ENCODE measurements at places on chromosomes 5 and 9. TPM values are rescaled to one million over a fixed set of nuclear protein-coding genes. Genes with fewer than 3 reads are reported as not detected.

The LMX1B gene
- 0.14 TPM for total RNA-seq

The MTMR12 gene
- total RNA-seq, result 41.3 TPM

The SLC6A19 gene
- total RNA-seq, result not detected

The KIF20A gene
- 0.69 TPM for total RNA-seq

The PSD2 gene
- not detected for total RNA-seq

The PAPPA gene
- total RNA-seq, result 2.9 TPM

DNA sequence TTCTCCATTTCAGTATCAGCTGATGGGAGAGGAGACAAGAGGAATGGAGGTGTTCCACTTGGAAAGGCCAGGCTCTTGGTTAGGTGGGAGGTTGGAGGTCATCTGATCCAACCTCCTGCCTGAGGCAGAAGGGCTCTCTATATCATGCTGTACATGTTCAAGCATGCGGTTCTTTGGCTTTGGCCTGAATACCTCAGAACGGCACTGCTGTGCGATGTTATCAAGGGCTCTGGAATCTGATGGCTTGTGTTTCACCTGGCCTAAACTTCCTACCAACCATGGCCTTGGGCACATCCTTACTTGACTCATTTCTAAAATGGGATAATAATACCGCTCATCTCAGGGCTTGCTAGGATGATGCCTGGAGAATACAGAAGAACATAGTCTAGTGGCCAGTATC, 90.1 kb upstream of the FAM169A start:
- no peaks in the 10 kb centered on the region for H3K27me3 ChIP-seq
- no peak overlapping the region for H3K27ac ChIP-seq
- DNase-seq, result no peak
- no peak overlapping the region for H3K4me3 ChIP-seq

GRCh38 chr5:23389291-23390101, 117.9 kb upstream of the PRDM9 start:
- no peaks in the 10 kb centered on the region for H3K36me3 ChIP-seq
- no peak overlapping the region for H3K4me3 ChIP-seq
- DNase-seq, result no peak
- no peaks in the 10 kb centered on the region for H3K27me3 ChIP-seq
- H3K27ac ChIP-seq, result no peak overlapping the region

GRCh38 chr9:126628969-126629674, 15.4 kb downstream of the LMX1B start:
- DNase-seq, result no peak
- H3K4me1 ChIP-seq, result peaks cover 10% of the 10 kb centered on the region
- H3K36me3 ChIP-seq, result no peaks in the 10 kb centered on the region
- no peak overlapping the region for H3K4me3 ChIP-seq
- no peak overlapping the region for H3K27ac ChIP-seq

DNA sequence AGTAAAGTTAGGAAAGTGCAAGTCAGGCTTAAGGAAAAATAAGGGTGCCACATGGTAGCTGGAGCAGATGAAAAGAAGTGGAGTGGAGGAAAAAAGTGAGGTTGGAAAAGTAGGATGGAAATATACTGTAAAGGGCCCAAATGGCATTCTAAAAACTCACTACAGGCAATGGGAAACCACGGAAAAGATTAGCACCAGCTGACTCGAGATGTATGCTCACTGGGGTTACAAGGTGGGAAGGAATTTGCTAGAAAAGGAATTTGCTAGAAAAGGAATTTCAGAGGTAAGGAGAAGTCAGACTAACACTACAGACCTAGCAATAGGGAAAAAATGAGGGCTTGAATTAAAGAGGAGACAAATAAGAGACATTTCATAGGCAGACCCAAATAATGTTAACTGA, 3.6 kb downstream of the PSMD5 start:
- no peaks in the 10 kb centered on the region for H3K27me3 ChIP-seq
- H3K4me1 ChIP-seq, result peaks cover 11% of the 10 kb centered on the region
- DNase-seq, result no peak
- peaks cover 15% of the 10 kb centered on the region for H3K36me3 ChIP-seq

- H3K4me1 ChIP-seq, result no peaks in the 10 kb centered on the region
- DNase-seq, result no peak
- H3K4me3 ChIP-seq, result no peak overlapping the region
- no peaks in the 10 kb centered on the region for H3K36me3 ChIP-seq
- no peak overlapping the region for H3K27ac ChIP-seq
Measured at GRCh38 chr5:66807743-66808142, 211.6 kb downstream of the MAST4 start.

- no peak for DNase-seq
- H3K36me3 ChIP-seq, result no peaks in the 10 kb centered on the region
- no peak overlapping the region for H3K4me3 ChIP-seq
- no peaks in the 10 kb centered on the region for H3K27me3 ChIP-seq
- H3K27ac ChIP-seq, result no peak overlapping the region
Measured at GRCh38 chr9:106482733-106483132, 380.2 kb upstream of the ZNF462 start.

DNA sequence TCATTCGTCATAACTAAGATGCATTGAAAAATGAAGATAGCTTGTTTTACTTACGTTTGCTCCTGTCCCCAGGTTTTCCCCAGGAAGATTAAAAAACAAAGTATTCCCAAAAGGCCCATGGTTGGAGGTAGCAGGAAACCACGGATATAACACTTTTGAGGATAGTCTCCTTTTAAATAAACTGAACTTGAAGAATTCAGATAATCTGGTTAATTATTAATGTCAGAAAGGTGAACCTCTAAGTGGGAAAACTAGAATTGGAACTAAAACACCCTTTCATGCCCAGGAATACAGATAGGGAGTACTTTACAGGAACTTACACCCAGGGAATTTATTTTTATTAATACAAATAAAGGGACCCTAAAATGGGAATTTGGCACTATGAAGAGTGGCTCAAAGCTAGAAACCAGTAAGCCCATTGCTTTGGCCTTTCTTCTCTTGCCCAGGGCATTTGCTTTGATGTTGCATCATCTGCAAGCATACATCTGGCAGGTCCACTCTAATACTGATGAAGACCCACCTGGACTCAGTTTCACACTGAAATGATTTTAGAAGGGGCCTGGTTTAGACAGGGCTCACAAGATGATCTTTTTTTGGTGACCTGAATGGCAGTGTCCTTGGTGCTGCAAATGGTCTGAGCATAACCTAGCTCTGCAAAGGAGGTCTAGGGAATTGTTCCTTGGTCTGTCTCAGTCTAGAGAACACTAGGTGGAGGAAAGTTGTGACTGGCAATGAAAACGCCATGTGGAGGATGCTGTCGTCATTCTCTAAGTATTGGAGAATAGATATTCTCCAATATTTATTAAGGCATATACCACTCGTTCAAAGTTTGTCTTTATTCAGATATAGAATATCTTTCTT, at the start of gene C5:
Gene C5 (minus strand): TSS at position 148 of the 861 bp plus-strand sequence. CDS start 29 bp downstream, at position 119.
- no peaks in the 10 kb centered on the region for H3K27me3 ChIP-seq
- no peaks in the 10 kb centered on the region for H3K36me3 ChIP-seq
- no peak within 1 kb of the TSS for H3K27ac ChIP-seq
- peak within 1 kb of the TSS; percentile 23 for H3K4me3 ChIP-seq

DNA sequence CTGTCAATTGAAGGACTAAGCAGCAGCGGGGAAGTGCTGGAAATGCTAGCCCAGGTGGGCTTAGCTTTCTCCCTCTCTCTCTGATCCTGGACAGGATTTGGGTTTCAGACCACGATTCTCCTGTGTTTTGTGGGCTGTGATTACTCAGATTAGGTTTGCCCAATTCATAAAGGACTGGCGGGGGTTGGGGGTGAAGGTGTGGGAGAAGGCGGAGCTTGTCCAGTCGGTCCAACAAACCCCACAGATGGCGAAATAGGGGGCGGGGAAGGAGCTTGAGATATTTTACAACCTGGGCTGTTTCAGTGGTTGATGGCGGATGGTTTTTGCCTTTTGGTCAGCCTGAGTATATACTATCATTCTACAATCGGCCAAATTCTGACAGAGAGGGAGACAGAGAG, 35.2 kb downstream of the PCDHAC2 start:
- H3K4me3 ChIP-seq, result peak overlapping the region; percentile 28
- H3K27me3 ChIP-seq, result no peaks in the 10 kb centered on the region
- peak; percentile 84 for DNase-seq
- no peaks in the 10 kb centered on the region for H3K4me1 ChIP-seq
- H3K36me3 ChIP-seq, result no peaks in the 10 kb centered on the region

- H3K4me3 ChIP-seq, result no peak overlapping the region
- no peaks in the 10 kb centered on the region for H3K36me3 ChIP-seq
- DNase-seq, result no peak
- H3K27me3 ChIP-seq, result no peaks in the 10 kb centered on the region
- no peak overlapping the region for H3K27ac ChIP-seq
Measured at GRCh38 chr5:126234563-126235195, 188.5 kb upstream of the GRAMD2B start.

- H3K4me3 ChIP-seq, result no peak overlapping the region
- H3K27ac ChIP-seq, result no peak overlapping the region
- no peaks in the 10 kb centered on the region for H3K27me3 ChIP-seq
- DNase-seq, result no peak
Measured at GRCh38 chr9:73007966-73008672, 55.3 kb upstream of the ALDH1A1 start.

DNA sequence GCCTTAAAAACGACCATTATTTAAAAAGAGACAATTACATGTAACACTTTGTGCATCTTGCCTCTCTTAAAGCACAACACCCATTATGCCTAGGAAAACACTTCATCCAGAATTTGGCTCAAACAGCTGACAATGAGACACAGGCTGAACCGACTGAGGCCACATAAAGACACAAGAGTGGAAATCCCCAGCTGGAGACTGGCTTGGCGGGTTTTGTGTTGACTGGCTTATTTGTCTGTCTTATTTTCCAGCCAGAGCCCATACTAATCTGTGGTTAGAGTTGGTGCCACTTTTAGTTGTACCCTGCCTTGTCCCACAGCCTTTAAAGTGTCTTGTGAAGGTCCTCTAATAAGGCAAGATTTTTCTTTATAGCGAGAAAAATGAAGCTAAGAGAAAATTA, 21.2 kb downstream of the TRIM14 start:
- H3K4me1 ChIP-seq, result peaks cover 14% of the 10 kb centered on the region
- H3K27me3 ChIP-seq, result no peaks in the 10 kb centered on the region
- no peak overlapping the region for H3K4me3 ChIP-seq
- no peak for DNase-seq

- no peak for DNase-seq
- H3K27ac ChIP-seq, result no peak overlapping the region
- H3K4me1 ChIP-seq, result no peaks in the 10 kb centered on the region
- no peaks in the 10 kb centered on the region for H3K27me3 ChIP-seq
- no peak overlapping the region for H3K4me3 ChIP-seq
Measured at GRCh38 chr5:119524485-119524884, 72.2 kb downstream of the HSD17B4 start.

DNA sequence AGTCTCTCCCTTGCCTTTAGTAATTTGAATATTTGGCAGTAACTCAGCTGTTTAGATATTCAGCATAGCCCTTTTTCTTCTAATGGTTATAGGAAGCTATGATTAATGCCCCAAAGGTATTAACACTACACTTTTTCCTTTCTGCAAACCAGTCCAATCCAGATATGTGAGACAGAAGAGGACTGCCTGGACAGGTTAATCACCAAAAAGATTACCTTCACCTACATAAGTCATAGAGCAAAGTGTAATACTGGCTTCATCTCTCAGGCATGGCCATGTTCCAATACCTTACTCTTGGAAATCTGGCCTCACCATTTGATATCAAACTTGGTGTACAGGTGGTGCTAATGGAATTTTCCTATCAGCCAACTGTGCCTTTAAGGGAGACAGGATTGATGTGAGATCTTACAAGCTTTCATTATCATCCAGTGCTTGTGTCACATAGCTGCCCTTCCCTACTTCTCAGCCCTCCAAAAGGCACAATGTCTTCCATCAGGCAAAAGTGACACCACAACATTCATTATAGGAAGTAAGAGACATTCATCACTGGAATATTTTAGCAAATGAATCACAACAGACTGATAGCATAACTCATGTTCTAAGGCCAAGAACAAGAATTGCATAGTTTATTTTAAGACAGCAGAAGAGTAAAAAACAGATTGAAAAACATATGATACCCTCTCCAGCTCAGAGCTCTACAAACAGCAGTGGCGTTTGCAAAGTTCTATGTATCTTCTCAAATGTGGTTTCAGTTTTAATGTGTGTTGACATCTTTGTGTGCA, 91.2 kb upstream of the PAM start:
- no peak for DNase-seq
- H3K36me3 ChIP-seq, result no peaks in the 10 kb centered on the region
- no peak overlapping the region for H3K27ac ChIP-seq

DNA sequence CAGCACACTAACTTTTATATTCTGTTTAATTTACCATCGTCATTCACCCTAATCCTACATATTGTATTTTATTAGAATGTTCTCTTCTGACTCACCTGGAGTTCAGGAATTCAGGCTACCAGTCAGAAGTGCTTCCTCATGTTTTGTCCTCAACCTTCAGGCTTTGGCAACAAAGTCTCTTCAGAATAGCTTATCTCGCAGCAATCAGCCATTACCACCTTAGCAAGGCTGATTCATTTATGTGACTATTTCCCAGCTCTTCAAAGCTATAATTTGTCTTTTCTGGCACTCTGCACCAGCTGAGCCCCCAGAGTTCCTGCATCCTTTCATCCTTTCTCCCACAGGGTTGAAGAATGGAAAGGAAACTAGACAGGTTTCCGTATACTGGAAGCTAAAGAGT, 365.5 kb upstream of the CDH18 start:
- no peaks in the 10 kb centered on the region for H3K36me3 ChIP-seq
- H3K4me1 ChIP-seq, result no peaks in the 10 kb centered on the region
- no peaks in the 10 kb centered on the region for H3K27me3 ChIP-seq
- H3K27ac ChIP-seq, result no peak overlapping the region
- H3K4me3 ChIP-seq, result no peak overlapping the region

DNA sequence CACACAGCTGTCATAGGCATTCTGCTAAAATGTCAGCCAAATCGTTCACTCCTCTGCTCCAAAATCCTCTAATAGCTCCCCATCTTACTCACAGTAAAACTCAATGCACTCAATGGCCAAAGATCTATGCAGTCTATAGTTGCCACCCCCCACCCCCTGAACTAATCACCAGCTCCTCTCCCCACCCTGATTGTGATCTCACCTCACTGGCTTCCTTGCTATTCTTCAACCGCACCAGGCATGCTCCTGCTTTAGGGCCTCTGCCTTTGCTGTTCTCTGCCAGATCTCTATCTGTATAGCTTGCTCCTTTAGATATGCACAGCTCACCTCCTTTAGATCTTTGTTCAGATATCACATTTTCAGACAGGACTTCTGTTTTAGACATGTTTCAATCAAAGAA, 33.2 kb upstream of the SNX2 start:
- no peaks in the 10 kb centered on the region for H3K27me3 ChIP-seq
- DNase-seq, result no peak
- no peaks in the 10 kb centered on the region for H3K4me1 ChIP-seq
- no peak overlapping the region for H3K4me3 ChIP-seq
- no peak overlapping the region for H3K27ac ChIP-seq
- no peaks in the 10 kb centered on the region for H3K36me3 ChIP-seq

DNA sequence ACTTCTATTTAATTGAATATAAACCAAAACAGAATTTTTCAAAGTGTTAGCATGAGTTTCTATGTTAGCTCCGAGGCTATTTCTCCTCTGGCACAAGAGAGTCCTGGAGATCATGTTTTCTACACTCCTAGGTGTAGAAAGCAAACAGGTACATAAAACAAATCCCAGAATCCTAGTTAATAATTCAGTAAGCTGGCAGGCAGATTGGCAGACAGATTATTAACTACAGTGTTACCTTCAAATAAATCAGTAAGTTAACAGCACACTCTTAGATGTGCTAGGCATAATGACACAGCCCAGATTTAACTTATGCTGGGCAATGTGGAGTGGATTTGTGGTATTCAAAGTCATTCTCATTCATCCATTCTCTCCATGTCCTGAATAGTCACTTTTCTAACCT, 282.8 kb upstream of the RPS23 start:
- no peak overlapping the region for H3K4me3 ChIP-seq
- no peaks in the 10 kb centered on the region for H3K4me1 ChIP-seq
- no peaks in the 10 kb centered on the region for H3K36me3 ChIP-seq
- no peak for DNase-seq

GRCh38 chr5:79702606-79703380, 13.2 kb downstream of the CMYA5 start:
- no peaks in the 10 kb centered on the region for H3K27me3 ChIP-seq
- no peaks in the 10 kb centered on the region for H3K4me1 ChIP-seq
- H3K4me3 ChIP-seq, result no peak overlapping the region
- no peaks in the 10 kb centered on the region for H3K36me3 ChIP-seq

Measured in upper lobe of right lung (tissue), 1 donor.